Progenitor cell of endocrine pancreas (in vitro differentiated cells): ENCODE measurements at places on chromosomes 2 and 18. TPM values are rescaled to one million over a fixed set of nuclear protein-coding genes. Genes with fewer than 3 reads are reported as not detected.

DNA sequence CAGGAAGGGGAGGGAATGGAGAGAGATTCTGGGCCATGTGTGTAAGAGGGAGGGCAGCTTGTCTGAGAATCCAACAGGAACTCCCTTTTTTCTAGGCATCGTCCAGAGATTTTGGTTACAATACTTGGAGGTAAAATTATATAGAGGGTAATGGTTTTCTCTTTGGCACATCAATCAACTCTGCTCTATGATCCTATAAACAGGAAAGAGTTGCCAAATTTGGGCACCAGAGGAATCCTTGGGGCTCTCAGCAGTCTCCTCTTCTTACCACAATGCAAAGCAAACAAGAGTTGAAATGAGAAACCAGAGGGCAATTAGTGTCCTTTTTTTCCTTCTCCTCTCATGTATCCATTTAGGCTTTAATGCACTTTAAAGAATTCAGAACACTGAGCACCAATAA lies 243.4 kb downstream of the SLC8A1 start:
- H3K27ac ChIP-seq, result no peak overlapping the region
- no peaks in the 10 kb centered on the region for H3K27me3 ChIP-seq

DNA sequence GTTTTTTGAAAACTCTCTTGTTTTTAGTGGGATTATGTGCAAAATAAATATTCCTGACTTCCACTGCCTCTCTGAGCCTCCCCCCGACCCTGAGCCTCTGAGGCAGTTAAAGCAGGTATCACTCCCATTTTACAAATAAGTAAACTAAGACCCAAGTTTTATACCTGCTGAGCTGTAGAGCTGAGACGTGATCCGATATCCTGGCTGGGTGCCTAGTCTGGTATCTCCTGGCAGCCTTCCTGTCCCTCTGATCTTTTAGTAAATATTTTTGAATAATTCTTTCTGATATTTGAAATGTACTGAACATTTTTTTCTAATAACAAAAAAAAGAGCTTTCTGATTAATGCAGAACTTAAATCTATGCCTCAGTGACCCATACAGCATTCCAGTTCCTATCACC lies 108.3 kb upstream of the NOSTRIN start:
- peaks cover 21% of the 10 kb centered on the region for H3K36me3 ChIP-seq
- DNase-seq, result no peak
- peaks cover 23% of the 10 kb centered on the region for H3K4me1 ChIP-seq
- no peak overlapping the region for H3K4me3 ChIP-seq
- H3K27me3 ChIP-seq, result no peaks in the 10 kb centered on the region

DNA sequence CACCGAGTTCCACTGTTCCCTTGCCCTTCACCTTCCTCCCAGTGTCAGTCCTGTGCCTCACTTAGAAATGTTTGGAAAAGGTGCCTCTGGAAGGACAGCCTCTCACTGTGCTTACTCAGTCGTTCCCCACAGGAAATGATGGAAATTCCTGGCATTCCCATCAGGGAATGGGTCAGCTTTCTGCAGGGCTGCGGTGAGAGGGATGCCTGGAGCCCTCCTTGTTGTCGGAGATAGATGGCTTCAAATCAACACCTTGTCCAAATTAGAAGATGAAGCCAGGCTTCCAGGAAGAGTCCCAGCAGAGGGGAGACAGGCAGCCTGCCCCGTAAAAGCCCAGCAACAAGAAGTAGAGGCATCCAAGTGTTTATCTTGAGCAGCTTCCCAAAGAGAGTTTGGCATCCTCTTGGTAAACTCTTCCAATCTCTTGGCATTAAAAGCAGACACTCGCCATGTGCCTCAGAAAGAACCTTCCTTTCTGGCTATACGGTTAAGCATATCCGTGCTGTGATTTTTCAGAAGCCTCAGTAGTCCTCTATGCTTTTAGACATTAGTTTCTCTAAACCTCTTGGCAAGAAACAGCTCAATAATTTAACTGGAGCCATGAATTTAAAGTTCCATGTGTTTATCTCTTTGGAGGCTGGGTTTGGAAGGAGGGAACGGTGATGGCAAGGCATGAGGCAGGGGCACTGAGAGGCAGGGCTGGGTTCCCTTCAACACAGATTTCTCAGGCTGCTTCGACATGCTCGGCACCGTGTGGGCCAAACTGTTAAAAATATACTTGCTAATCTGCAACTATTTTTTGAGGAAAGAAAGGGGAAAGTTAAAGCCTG lies 25.1 kb downstream of the COLEC12 start:
- H3K27ac ChIP-seq, result no peak overlapping the region
- peaks cover 17% of the 10 kb centered on the region for H3K4me1 ChIP-seq
- no peak overlapping the region for H3K4me3 ChIP-seq
- no peak for DNase-seq

DNA sequence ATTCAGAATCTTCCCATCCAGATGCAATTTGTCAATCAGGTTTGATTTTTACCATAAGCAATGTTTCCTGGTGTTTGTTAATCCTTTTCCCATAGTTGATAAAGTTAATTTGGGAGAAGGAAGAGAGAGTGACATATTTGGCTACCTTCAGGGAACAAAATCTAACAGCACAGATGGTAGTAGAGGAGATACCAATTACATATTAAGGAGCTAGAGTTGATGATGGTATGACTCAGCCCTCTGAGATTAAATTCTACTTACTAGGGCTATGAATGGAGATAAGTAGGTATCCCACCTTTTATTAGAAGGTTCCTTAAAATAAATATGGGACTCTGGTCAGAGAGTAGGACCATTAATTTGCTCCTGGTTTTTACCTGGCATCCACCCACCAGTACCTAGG lies 139.7 kb downstream of the EHBP1 start:
- no peaks in the 10 kb centered on the region for H3K4me1 ChIP-seq

- H3K27ac ChIP-seq, result no peak overlapping the region
- peaks cover 20% of the 10 kb centered on the region for H3K4me1 ChIP-seq
- H3K27me3 ChIP-seq, result no peaks in the 10 kb centered on the region
- no peak for DNase-seq
- H3K36me3 ChIP-seq, result peaks cover 6% of the 10 kb centered on the region
- no peak overlapping the region for H3K4me3 ChIP-seq
Observed at GRCh38 chr2:39390216-39390615, 46.9 kb downstream of the MAP4K3 start.

DNA sequence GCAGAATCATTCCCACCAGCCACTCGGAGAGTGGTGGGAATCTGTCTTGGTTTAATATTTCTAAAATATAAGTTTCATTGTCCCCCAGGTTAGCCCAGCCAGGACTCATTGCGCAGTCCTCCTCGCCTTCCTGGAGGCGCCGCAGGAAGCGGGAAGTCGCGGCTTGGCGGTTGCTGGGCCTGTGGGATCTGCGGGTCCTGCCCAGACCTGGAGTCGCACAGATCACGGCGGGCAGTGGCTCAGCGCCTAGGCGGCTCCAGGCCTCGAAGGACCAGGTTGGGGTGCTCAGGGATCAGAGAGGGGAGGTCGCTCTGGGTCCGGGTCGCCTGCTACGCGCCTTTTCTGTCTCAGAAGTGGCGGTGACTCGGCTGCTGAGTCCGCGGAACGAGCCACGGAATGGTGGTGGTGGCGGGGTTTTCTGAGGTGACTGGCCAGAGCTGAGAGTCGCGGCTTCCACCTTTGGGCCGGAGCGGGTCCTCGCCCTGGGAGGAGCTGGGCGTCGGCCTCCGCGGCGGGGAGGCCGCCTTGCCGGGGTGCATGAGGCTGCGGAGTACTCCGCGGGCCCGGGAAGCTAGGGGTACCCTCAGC lies 2.6 kb downstream of the HOXD3 start:
- peaks cover 1% of the 10 kb centered on the region for H3K4me1 ChIP-seq
- H3K4me3 ChIP-seq, result no peak overlapping the region
- no peak for DNase-seq
- H3K27ac ChIP-seq, result no peak overlapping the region
- H3K36me3 ChIP-seq, result no peaks in the 10 kb centered on the region

DNA sequence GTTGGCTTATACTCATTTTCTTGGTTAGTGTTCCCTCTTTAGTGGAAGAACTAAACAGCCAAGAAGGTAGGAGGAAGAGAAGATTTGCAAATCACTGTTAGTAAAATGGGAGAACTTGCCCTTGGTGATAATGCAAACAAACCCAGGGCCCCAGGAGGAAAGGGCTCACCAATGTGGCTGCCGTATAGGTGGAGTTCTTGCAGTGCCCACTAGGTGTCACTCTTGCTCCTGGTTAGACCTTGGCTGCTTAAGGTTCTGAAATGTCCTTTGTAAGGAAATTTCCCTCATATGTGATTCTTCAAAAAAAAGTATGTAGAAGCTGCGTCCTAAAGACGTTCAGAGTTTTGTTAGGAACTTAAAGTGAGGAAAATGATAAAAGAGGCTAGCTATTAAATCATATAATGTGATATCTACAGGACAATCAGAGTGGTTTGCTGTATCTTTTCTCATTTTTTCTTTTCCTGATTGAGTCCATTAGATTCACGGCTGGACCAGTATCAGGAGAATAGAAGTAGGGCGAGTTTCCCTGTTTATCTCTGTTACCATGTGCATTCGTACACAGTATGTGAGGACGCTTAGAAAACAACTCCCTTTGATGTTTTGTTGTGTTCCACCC lies 48.6 kb downstream of the RPIA start:
- peak; percentile 59 for DNase-seq
- no peak overlapping the region for H3K4me3 ChIP-seq
- no peak overlapping the region for H3K27ac ChIP-seq
- no peaks in the 10 kb centered on the region for H3K4me1 ChIP-seq

DNA sequence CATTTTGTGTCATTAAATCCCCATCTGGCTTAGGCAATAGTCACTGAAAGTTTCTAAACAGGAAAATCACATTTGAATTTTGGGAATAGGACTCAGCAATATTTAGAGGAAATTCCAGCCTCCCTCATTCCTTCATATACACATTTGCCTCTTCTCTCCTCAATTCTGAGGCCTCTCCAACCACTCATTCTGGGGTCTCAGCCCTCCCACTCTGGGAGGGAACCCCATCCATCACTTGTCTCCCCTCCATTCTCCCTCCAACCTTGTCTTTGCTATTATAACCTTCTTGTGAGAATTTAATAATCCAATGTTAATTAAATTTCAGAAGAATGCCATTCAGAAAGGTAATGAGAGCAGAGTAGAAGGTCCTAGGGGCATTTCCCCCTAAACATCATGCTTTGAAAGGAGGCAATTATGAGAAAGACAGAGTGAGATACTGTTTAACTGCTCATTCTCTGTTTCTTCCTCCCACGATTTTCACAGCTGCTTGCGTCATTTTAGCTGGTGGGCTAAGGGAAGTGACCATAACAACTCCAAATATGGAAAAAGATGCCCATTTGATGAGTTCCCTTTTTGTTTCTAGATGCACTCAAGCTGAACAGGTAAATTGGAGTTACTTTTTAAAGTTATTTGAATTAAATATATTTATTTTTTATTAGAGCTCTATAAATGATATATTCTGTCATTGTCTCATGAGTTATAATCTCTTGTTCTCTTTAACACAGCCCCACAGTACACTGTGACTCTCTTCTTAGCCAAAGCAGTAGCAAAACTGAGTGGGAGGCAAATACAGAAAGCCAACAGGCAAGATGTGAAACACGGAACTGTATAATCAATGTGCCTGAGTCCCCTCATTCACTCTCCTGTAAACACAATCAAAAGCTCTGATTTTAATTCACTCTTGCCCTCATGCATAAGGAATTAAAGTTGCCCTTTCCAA lies 135.1 kb downstream of the DLGAP1 start:
- no peak for DNase-seq
- H3K4me3 ChIP-seq, result no peak overlapping the region
- no peaks in the 10 kb centered on the region for H3K27me3 ChIP-seq

DNA sequence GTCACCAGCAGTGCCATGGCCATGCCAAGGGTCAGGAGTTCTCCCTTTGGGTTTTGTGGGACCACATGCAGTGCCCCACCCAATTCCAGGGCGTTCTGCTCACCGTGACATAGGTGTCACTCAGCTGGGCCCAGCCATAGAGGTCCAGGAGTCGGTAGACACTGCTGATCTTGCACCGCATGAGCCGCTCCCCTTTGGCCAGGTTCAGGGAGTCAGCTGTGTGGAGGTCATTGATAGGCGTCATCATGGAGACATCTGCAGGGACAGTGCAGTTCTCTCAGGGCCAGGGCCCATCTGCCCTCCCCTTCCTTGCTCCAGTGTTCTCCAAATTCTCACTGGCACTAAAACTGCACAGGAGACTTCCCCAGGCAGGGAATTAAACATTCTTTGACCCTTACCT lies 71.9 kb downstream of the ADD2 start:
- H3K4me3 ChIP-seq, result no peak overlapping the region
- peaks cover 23% of the 10 kb centered on the region for H3K27me3 ChIP-seq
- DNase-seq, result no peak
- H3K36me3 ChIP-seq, result no peaks in the 10 kb centered on the region
- no peak overlapping the region for H3K27ac ChIP-seq

GRCh38 chr2:128540670-128541069 lies 222.0 kb upstream of the HS6ST1 start:
- no peak overlapping the region for H3K27ac ChIP-seq
- DNase-seq, result no peak
- no peaks in the 10 kb centered on the region for H3K36me3 ChIP-seq

GRCh38 chr2:225938991-225939390 lies 539.5 kb downstream of the NYAP2 start:
- no peaks in the 10 kb centered on the region for H3K4me1 ChIP-seq
- no peaks in the 10 kb centered on the region for H3K27me3 ChIP-seq
- DNase-seq, result no peak

GRCh38 chr2:120709608-120710041 lies 26.0 kb upstream of the GLI2 start:
- no peaks in the 10 kb centered on the region for H3K36me3 ChIP-seq
- no peak overlapping the region for H3K27ac ChIP-seq
- no peak overlapping the region for H3K4me3 ChIP-seq
- H3K27me3 ChIP-seq, result peaks cover 94% of the 10 kb centered on the region
- no peak for DNase-seq
- no peaks in the 10 kb centered on the region for H3K4me1 ChIP-seq

- peak overlapping the region; percentile 62 for H3K27ac ChIP-seq
- H3K4me3 ChIP-seq, result no peak overlapping the region
- H3K4me1 ChIP-seq, result peaks cover 8% of the 10 kb centered on the region
- no peak for DNase-seq
Observed at GRCh38 chr18:23861805-23862470, 152.6 kb upstream of the TTC39C start.

- H3K4me3 ChIP-seq, result no peak overlapping the region
- peaks cover 2% of the 10 kb centered on the region for H3K36me3 ChIP-seq
- H3K27me3 ChIP-seq, result peaks cover 6% of the 10 kb centered on the region
Observed at GRCh38 chr2:124241-124880, 78.1 kb upstream of the FAM110C start.

GRCh38 chr2:134144651-134145050 lies 109.2 kb upstream of the MGAT5 start:
- H3K27me3 ChIP-seq, result no peaks in the 10 kb centered on the region
- peaks cover 6% of the 10 kb centered on the region for H3K36me3 ChIP-seq
- no peak overlapping the region for H3K4me3 ChIP-seq
- no peak for DNase-seq
- peaks cover 51% of the 10 kb centered on the region for H3K4me1 ChIP-seq
- no peak overlapping the region for H3K27ac ChIP-seq

The SLC35F6 gene
- total RNA-seq, result 19.2 and 19.9 TPM in 2 replicates

The AQP12B gene
- total RNA-seq, result not detected in 2 replicates

The GKN2 gene
- total RNA-seq, result not detected in 2 replicates

The ZFP36L2 gene
- total RNA-seq, result 213 and 222 TPM in 2 replicates

The LDLRAD4 gene
- total RNA-seq, result 3.4 and 3.8 TPM in 2 replicates

The C2orf15 gene
- 16.0 and 19.6 TPM in 2 replicates for total RNA-seq

The GYPC gene
- 29.5 and 34.5 TPM in 2 replicates for total RNA-seq

The DOK1 gene
- 18.5 and 20.9 TPM in 2 replicates for total RNA-seq

The COLEC11 gene
- not detected in 2 replicates for total RNA-seq

The TFCP2L1 gene
- total RNA-seq, result 0.78 and 0.86 TPM in 2 replicates

The MAT2A gene
- total RNA-seq, result 281 and 304 TPM in 2 replicates

The FLACC1 gene
- total RNA-seq, result 0.55 and 0.69 TPM in 2 replicates

The CCDC68 gene
- 2.2 and 2.9 TPM in 2 replicates for total RNA-seq

The DAPL1 gene
- total RNA-seq, result not detected in 2 replicates

The ERCC3 gene
- total RNA-seq, result 63.5 and 65.8 TPM in 2 replicates

The IL36B gene
- not detected in 2 replicates for total RNA-seq

The C1D gene
- total RNA-seq, result 17.7 and 19.0 TPM in 2 replicates

The DTNA gene
- total RNA-seq, result 25.4 and 34.0 TPM in 2 replicates

The CPS1 gene
- 3.3 and 4.9 TPM in 2 replicates for total RNA-seq

The AFF3 gene
- 7.3 and 7.5 TPM in 2 replicates for total RNA-seq
